ENCODE measurements at places on chromosomes 12 and 14. TPM values are rescaled to one million over a fixed set of nuclear protein-coding genes. Genes with fewer than 3 reads are reported as not detected.

FAM186B gene
- 0.21 TPM for polyA plus RNA-seq

ALDH1L2 gene
- 5.8 TPM for polyA plus RNA-seq

KRT75 gene
- polyA plus RNA-seq: not detected

FBLN5 gene
- polyA plus RNA-seq: 4.3 TPM

HOXC5 gene
- not detected for polyA plus RNA-seq

METTL17 gene
- polyA plus RNA-seq: 77.7 TPM

PRB2 gene
- polyA plus RNA-seq: not detected

RPL10L gene
- polyA plus RNA-seq: not detected

PTPRB gene
- polyA plus RNA-seq: 0.13 TPM

MAP1LC3B2 gene
- 9.4 TPM for polyA plus RNA-seq

TAMALIN gene
- 0.73 TPM for polyA plus RNA-seq

ISM2 gene
- 0.45 TPM for polyA plus RNA-seq

TAS2R42 gene
- not detected for polyA plus RNA-seq

HOXC9 gene
- not detected for polyA plus RNA-seq

TPH2 gene
- 0.54 TPM for polyA plus RNA-seq

RPAP3 gene
- 69.9 TPM for polyA plus RNA-seq

MYF6 gene
- polyA plus RNA-seq: not detected

GALNT8 gene
- polyA plus RNA-seq: 5.4 TPM

LRRC10 gene
- not detected for polyA plus RNA-seq

All from GM23338 (cell line).